ENCODE measurements at places on chromosomes 2 and 18.

- DNase-seq = no peak
These were observed 1964.3 kb downstream of the SUCLG1 start for GRCh38 chr2:82494739-82495138.

GRCh38 chr18:21996351-21996826 is 173.0 kb upstream of the GATA6 start:
- DNase-seq = no peak

- peak; percentile 82 for DNase-seq
These were observed 88.5 kb downstream of the DYNAP start for GRCh38 chr18:54679318-54680149.

GRCh38 chr18:72675394-72675793 is 131.3 kb upstream of the CBLN2 start:
- DNase-seq = no peak

All from fibroblast of skin of scalp (primary cell).